Fibroblast of pulmonary artery (primary cell): ENCODE measurements at places on chromosomes 11 and 22.

GRCh38 chr11:2865922-2866577, 19.5 kb downstream of the CDKN1C start:
- DNase-seq: no peak

- DNase-seq: no peak
Observed at GRCh38 chr11:126393143-126393542, 37.7 kb downstream of the ST3GAL4 start.

- DNase-seq: no peak
Observed at GRCh38 chr11:113021111-113021510, 59.9 kb downstream of the NCAM1 start.

DNA sequence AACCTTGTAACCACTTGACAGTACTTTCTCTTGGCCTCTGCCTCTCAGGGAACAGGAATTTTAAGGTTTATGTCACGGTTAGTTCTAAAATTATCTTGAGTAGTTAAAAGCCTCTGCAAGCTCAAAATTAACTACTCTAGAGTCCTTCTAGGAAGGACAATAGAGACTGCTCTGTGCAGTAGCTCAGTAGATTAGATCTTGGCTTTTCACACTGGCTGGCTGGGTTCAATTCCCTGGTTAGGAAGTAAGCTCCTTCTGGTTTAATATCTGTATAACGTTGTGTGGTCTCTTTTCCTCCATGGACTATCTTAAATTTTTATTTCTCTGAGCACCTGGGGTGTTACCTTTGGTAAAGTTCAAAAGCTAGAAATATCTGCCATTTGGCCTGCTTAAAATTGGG, 109.2 kb downstream of the AASDHPPT start:
- no peak for DNase-seq

DNA sequence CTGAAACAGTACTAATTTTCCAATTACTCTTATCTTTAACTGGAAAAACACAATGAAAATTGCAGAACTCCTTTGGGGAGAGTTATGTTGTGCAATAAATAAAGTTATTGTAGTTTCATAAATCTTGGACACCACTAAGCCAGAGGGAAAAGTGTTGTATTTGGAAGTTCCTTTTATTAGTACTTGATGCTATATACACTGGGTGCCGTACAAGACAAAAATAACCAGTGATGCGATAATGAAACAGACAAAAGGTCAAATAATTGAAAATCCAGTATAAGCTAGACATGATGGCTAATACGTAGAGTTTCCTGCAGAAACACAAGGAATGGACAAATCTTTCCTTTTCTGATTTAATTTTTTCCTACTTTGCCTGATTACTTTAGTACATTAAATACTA, 541.1 kb downstream of the ETS1 start:
- DNase-seq: no peak

- DNase-seq: peak; percentile 36
Observed at GRCh38 chr11:28701760-28702449, 593.7 kb downstream of the METTL15 start.

DNA sequence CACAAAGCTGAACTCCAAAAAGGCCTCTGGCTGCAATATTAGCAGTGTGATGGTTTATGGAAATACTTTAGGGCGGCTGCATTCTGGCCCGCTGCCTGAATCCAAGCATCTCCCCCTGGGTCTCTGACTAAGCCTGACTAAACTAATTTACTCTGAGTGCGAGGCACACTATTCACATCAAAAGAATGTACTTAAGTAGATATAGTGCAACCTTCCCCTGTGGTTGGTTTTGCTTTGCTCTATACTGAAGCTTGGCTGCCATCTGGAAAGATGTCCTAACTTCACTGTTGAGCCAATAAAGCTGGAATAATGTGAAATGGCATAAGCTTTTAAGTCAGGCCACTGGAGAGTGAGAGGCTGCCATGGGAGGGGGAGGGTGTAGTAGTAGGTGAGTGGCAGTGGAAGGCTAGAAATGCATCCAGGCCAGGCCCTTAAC, 321.6 kb downstream of the AASDHPPT start:
- DNase-seq: peak; percentile 99

GRCh38 chr11:131998020-131998419, 627.6 kb downstream of the NTM start:
- DNase-seq: no peak

DNA sequence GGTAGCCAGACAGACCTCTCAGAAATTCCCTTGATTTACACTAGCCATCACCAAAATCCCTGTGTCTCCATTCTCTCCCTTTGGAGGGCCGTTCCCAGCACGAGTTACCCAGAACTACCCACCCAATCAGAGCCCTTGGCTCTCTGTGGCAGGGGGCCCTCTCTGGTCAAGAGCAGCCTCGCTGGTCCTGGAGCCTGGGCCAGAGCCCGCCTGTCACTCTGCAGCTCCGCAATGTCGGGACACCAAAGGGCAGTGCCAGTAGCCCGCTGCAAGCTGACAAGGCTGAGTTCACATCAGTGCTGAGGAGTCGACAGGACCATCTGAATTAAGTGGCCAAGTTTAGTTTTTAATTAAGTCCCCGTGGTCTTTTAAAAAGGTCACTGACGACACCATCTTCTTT, 241.6 kb downstream of the ST3GAL4 start:
- no peak for DNase-seq

- DNase-seq: no peak
Observed at GRCh38 chr11:101445761-101446160, 138.0 kb downstream of the TRPC6 start.

DNA sequence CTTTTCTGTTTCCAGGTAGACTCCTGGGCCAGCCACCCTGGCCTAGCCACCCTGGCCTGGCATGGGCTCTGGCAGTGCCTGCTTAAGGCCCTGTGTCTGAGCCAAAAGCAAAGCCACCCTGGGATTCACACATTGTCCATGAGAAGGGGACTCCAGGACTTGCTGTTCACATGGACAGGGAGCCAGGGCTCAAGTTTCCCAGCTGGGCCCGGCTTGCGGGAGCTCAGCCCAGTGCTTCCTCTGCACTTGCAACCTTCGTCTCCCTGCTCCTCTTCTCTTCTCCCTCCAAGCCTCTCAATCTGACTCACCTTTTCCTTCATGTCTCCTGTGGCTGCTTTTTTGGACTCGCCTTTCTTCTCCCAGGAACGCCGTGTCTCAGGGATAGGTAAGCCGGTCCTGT, 130.3 kb downstream of the MICAL2 start:
- no peak for DNase-seq

DNA sequence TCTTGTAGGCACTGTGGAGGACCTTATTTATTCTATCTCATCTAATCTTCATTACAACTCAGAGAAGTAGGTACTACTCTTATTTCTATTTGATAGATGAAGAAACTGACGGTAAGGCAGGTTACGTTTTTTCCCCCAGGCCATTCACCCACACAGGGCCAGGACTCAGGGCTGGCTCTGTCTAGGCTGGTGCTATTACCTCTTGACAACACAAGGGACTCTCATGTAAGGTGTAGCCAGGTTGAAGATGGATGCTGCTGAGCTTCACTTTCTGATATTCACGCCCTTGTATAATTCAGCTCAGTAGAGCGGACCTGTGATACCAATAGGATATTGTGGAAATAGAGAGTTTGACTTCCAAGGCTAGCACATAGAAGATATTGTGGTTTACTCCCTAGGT, 413.1 kb upstream of the NARS2 start:
- DNase-seq: no peak

GRCh38 chr11:64015935-64016845, 19.5 kb upstream of the FLRT1 start:
- DNase-seq: no peak

- DNase-seq: no peak
Observed at GRCh38 chr11:69450064-69450856, 31.2 kb upstream of the LINC01488 start.

GRCh38 chr22:23128269-23129108, 13.3 kb downstream of the RSPH14 start:
- peak; percentile 83 for DNase-seq

DNA sequence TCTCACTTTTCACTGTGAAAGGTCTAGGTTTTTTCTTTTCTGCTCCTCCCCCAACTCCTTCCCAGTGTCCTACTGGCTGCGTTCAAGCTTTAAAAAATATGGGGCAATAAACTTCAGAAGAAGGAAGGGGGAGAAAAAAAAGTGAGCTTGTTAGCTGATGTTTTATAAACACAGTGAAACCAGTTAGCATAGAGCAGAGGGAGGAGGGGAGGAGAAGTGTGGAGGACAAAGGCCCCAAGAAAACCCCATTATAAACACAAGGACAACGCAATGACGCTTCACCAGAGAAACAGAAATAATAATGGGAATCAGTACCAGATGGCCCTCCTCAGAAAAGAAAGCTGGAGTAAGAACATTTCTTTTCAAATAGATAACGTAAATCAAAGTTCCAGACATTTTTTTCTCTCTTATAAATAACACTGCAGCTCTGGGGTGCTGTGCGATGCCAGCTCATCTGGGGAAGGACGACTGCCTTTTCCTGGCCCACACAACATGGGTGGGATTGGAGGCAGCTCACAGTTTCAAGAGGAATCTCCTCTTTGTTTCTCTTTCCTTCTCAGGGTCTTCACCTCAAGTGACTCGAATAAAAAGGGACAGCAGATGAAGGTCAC, 235.4 kb upstream of the NARS2 start:
- DNase-seq: no peak

GRCh38 chr11:82750643-82751139, 17.0 kb upstream of the FAM181B start:
- DNase-seq: no peak

- DNase-seq: no peak
Observed at GRCh38 chr22:20957683-20958431, 9.2 kb upstream of the AIFM3 start.

GRCh38 chr22:46738647-46739093, 618 bp upstream of the CERK start:
- peak; percentile 51 for DNase-seq

DNA sequence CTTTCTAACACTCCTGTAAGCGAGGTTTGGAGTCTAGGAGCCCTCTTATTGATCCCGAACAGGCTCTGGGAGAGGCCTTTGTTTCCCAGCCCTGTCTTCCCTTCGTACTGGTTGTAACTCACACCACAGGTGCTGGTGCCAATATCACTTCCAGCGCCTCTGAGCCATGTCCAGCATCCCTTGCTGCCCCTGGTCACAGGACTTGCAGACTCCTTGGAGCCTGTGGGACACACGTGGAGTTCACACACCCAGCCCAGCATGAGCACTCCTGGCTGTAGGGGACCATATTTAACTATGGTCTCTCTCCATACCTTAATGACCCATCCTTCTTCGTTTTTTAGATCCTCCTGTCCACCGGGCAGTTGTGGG, 2.2 kb downstream of the ZBTB16 start:
- DNase-seq: no peak

DNA sequence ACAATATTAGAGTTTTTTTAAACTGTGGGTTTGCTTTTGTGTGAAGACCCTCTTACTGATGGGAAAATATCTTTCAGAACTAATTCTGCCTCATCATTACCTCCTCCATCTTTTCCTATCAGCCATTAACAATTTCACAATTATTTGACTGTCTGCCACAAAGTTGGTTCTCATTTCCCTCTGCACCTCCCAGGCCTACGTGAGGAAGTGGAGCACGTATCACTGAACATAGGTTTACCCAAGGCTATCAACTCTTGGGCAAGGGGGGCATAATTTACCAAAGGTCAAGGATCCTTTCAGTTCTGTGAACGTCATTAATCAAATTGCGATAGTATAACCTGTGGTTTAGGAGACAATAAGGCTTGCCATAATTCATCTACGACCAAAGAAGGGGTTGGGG, 60.0 kb downstream of the LIF start:
- no peak for DNase-seq

DNA sequence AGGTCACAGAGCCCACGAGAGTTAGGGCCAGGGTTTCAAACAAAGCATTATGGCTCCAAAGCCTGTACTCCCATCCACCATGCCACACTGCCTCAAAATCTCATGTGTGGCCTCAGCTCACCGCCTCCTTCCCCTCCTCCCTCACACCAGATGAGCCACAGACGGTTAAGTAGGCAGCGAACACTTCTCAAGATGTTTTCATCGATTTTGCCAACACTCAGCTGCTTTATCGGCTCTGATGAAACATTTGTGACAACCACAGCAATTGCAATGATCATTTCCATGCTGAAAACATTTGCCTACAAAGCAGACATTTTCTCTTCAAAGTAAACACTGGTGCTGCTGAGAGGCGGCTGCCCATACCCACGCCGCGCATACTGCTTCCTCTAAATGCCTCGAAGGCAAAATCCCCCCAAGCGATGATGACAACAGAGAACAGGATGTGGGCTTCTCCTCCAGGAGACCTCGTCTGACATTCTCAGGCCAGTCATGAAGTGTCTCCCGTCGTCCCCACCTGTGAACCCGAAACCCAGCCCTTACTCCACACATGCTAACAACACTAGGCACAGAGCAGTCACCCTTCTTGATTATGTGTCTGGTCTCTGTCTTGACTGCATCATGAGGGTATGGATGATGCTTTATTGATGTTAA, 599.2 kb downstream of the SOX6 start:
- no peak for DNase-seq

DNA sequence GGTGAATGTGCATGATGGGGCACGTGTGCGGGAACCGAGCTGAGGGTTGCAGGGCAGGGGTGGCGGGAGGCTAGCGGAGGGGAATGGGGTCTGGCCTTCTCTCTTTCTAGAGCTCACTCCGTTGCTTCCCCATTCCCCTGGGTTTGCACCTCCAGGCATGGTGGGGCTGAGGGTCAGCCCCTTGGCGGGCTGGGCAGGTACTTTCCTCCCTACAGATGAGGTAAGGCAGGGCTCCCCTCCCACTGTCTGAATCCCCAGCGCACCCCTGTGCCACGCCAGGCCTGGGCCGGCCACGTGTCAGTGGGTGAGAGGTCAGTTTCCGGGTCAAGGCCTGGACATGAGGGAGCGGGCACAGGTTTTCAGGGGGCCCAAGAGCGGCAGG, 8.9 kb downstream of the SUSD2 start:
- no peak for DNase-seq

DNA sequence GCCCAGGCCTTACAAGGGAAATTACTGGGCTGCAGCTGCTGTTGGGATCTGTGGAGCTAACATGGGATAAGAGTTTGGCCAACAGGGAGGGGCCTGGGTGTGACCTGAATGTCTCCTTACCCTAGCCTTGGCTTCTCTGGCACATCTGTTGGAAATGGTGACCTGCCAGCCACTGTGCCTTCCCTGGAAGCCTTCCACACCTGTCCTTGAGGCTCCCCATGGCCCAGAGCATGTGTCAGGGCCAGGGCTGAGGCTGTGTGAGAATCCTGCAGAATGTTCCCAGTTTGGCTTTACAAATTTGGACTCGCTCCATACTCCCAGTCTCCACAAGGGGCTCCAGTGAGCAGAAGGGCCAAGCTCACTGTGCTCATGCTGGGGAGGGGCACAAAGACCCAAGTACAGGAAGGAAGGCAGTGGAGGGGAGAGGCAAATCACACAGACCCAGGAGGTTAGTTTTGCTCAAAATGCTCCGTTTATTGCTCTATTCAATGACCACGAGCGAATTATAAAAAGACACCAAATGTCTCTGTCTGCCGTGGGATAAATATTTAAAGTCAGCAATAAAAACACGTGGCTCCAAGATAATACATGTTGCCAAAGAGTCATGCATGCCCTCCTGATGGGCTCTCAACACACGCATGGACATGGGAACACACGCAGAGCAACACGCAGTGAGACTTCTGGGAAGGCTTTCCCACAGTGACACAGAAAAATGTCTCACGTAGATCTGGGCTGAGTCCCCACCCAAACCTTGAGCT, 1.7 kb upstream of the IGSF22 start:
- peak; percentile 36 for DNase-seq
